ENCODE measurements at places on chromosomes 2 and 18. TPM values are rescaled to one million over a fixed set of nuclear protein-coding genes. Genes with fewer than 3 reads are reported as not detected.
A peak's percentile ranks its signal among the peaks of the same experiment; 100 is the strongest.

- no peak overlapping the region for H3K4me3 ChIP-seq
- no peaks in the 10 kb centered on the region for H3K36me3 ChIP-seq
- H3K27ac ChIP-seq = no peak overlapping the region
- no peak for DNase-seq
- H3K27me3 ChIP-seq = no peaks in the 10 kb centered on the region
- H3K4me1 ChIP-seq = no peaks in the 10 kb centered on the region
Observed at GRCh38 chr2:150075831-150076230, 411.6 kb downstream of the RND3 start.

GRCh38 chr2:237064203-237065070 lies 21.3 kb upstream of the COPS8 start:
- no peak for DNase-seq
- no peaks in the 10 kb centered on the region for H3K36me3 ChIP-seq
- no peaks in the 10 kb centered on the region for H3K4me1 ChIP-seq
- no peaks in the 10 kb centered on the region for H3K27me3 ChIP-seq
- no peak overlapping the region for H3K4me3 ChIP-seq

DNA sequence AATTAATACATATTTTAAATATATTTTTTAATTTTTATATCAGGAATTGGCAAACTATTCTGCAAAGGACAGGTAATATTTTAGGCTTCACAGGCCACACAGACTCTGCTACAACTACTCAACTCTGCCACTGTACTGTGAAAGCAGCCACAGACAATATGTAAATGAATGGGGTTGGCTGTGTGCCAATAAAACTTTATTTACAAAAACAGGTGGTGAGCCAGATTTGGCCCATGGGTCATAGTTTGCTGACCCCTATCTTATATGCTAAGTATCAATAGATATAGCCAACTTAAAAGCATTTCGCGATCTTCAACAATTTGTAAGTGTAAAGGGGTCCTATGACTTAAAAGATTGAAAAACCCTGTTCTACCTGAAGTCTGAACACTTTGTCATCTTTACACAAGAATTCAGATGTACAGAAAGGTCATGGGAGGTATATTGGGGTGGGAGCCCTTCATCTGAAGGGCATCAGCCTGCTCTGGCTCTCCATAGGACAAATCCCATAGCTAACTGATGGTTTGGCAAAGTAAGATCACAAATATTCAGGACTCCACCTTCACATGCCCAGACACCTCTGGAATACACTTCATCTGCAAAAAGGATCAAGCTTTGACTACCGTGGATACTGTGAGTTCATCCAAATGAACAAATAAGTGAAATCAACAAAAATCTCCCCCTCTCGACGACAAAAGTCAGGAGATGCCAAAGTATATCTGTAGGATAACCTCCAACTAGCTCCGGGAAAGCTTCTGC lies 65.9 kb downstream of the C1D start:
- no peaks in the 10 kb centered on the region for H3K36me3 ChIP-seq
- H3K27me3 ChIP-seq = no peaks in the 10 kb centered on the region
- no peak for DNase-seq
- H3K27ac ChIP-seq = no peak overlapping the region
- H3K4me3 ChIP-seq = no peak overlapping the region
- H3K4me1 ChIP-seq = no peaks in the 10 kb centered on the region

DNA sequence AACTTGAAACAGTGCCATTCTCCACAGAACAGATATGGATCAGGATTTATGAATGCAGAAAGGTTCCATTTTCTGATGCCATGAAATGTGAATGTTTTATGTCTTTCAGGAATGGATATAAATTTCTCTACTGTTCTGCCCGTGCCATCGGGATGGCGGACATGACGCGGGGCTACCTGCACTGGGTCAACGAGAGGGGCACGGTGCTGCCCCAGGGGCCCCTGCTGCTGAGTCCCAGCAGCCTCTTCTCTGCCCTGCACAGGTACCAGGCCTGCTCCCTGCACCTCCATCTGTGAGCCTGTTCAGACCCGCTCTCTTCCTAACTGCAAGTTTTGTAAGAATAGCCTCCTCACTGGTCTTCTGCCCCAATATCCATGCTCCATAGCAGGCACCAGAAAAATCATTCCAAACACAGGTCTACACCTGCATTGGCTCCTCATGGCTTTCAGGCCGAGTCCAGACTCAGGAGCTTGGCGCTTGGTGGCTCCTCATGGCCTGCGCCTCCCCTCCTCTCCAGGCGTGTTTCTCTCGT lies 68.6 kb downstream of the LPIN1 start:
- H3K27me3 ChIP-seq = no peaks in the 10 kb centered on the region
- DNase-seq = peak; percentile 51
- H3K36me3 ChIP-seq = peaks cover 53% of the 10 kb centered on the region
- H3K27ac ChIP-seq = no peak overlapping the region

GRCh38 chr2:10900216-10901109 lies 11.3 kb upstream of the KCNF1 start:
- no peak overlapping the region for H3K27ac ChIP-seq
- DNase-seq = no peak
- H3K4me1 ChIP-seq = no peaks in the 10 kb centered on the region

DNA sequence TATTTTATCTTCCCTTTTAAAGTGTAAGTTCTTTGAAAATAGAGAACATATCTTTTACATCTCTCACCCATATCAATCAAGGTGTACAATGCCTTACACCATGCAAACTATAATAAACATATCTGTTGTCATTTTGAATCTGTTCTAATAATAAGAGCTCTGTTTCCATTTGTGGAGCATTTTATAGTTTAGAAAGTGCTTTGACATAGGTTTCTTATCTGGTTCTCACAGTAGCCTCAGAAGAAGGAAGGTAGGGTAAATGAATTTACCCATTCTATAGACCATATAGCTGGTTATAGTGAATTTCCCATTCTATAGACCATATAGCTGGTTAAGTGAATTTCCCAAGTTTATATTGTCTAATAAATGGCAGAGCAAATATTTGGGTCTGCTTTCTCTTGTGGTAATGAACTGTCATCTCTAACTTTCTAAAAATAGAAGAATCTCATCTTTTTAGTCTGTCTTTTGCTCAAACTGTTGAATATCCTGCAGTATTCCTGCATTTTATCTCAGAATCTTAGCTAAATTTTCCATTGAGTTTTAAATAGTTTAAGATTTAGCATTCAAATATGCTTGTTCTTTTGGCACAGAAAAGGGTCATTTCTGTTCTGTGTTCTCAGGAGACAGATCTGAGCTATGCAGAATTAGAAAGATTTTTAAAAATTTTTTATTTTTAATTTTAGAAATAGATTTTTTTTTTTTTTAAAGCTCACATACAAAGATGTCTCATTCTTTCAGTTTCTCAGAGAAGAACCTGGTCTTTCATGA lies 80.7 kb upstream of the STON1 start:
- H3K4me3 ChIP-seq = no peak overlapping the region
- DNase-seq = no peak
- no peaks in the 10 kb centered on the region for H3K27me3 ChIP-seq
- H3K27ac ChIP-seq = peak overlapping the region; percentile 12
- H3K4me1 ChIP-seq = peaks cover 17% of the 10 kb centered on the region
- H3K36me3 ChIP-seq = no peaks in the 10 kb centered on the region

DNA sequence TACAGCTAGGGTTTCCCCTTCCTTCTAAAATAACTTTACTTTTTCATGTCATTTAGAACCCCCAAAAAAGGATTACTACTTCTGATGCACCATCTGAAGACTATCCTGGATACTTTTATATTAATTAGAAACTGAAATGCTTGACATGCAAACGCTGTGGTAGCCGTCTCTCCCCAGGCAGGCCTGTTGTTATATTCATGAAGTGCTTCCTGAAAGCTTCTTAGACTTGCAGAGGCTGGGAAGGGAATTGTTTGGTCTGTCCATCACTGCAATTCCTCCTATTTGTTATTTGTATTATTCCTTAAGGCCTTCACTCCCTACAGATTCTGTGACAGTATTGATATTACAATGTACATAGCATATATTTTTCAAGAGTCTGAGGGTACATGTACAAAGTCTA lies 370.2 kb downstream of the NRXN1 start:
- H3K4me1 ChIP-seq = no peaks in the 10 kb centered on the region
- no peaks in the 10 kb centered on the region for H3K36me3 ChIP-seq
- no peaks in the 10 kb centered on the region for H3K27me3 ChIP-seq
- no peak overlapping the region for H3K4me3 ChIP-seq
- DNase-seq = no peak

DNA sequence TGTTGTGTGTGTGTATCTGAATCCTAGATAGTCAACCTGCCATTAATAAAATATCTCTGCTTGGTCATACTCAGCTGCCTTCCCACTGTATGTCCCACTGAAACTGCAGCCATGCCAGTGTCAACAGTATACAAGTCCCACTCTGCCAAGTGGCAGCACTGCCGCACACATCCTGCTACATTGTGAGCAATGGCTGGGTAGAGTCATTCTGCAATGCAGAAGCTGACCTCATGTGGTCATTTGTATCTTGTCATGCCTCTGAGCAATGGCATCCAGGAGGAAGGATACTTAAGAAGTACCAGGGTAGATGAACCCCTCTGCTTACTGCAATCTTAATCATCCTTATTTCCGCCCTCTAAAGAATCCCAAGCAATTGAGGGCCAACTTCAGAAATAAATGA lies 302.2 kb upstream of the DDX18 start:
- no peaks in the 10 kb centered on the region for H3K27me3 ChIP-seq
- H3K4me1 ChIP-seq = no peaks in the 10 kb centered on the region
- H3K36me3 ChIP-seq = no peaks in the 10 kb centered on the region

Gene UGT1A1
- 1.4 TPM for total RNA-seq

GRCh38 chr2:100744589-100744988 lies 75.3 kb upstream of the NPAS2 start:
- no peaks in the 10 kb centered on the region for H3K4me1 ChIP-seq
- no peaks in the 10 kb centered on the region for H3K36me3 ChIP-seq
- H3K4me3 ChIP-seq = no peak overlapping the region
- no peaks in the 10 kb centered on the region for H3K27me3 ChIP-seq

GRCh38 chr2:43127208-43127940 lies 99.0 kb downstream of the ZFP36L2 start:
- no peak overlapping the region for H3K4me3 ChIP-seq
- peaks cover 58% of the 10 kb centered on the region for H3K4me1 ChIP-seq
- H3K27ac ChIP-seq = peak overlapping the region; percentile 79
- H3K27me3 ChIP-seq = no peaks in the 10 kb centered on the region
- H3K36me3 ChIP-seq = no peaks in the 10 kb centered on the region

- no peak overlapping the region for H3K27ac ChIP-seq
- no peak for DNase-seq
- peaks cover 4% of the 10 kb centered on the region for H3K4me1 ChIP-seq
- H3K4me3 ChIP-seq = no peak overlapping the region
Observed at GRCh38 chr2:66982766-66983165, 414.4 kb upstream of the ETAA1 start.

DNA sequence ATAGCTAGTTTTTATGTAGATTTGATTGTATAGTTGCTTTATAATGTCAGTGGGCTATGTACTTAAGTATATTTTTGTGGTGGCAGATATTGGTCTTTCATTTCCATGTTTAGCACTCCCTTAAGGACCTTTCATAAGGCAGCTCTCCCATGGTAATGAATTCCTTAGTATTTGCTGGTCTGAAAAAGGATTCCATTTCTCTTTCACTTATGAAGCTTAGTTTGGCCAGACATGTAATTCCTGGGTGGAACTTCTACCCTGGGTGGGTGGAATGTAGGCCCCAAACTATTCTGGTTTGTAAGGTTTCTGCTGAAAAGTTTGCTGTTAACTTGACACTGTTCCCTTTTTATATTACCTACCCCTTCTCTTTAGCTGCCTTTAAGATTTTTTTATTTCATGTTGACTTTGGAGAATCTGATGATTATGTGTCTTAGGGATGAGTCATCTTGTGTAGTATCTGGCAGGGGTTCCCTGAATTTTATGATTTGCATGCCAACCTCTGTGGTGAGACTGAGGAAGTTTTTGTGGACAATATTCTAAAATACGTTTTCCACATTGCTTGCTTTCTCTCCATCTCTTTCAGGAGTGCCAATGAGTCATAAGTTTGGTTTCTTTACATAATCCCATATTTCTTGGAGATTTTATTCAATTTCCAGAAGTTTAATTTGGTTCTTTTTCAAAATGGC lies 65.4 kb upstream of the VRK2 start:
- H3K27me3 ChIP-seq = no peaks in the 10 kb centered on the region
- no peak for DNase-seq
- no peak overlapping the region for H3K4me3 ChIP-seq
- no peak overlapping the region for H3K27ac ChIP-seq
- H3K36me3 ChIP-seq = no peaks in the 10 kb centered on the region

DNA sequence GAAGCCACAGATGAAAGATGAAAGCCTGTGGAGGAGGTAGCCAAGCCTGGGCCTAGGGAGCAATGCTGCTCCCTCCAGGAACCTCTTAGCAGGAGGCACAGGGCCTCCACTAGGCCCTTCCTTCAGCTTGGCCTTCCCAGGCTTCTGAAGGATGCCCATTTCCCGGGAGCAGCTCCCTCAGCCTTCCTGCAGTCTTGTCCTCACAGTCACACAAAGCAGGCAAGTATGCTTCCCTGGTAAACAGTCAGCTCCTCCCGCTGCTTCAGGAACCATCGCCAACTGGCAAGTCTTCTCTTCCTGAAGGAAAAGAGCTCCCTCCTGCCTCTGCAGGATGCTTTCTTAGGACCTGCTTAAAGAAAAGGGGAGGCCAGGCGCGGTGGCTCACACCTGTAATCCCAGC lies 53.2 kb downstream of the SMAD7 start:
- no peaks in the 10 kb centered on the region for H3K36me3 ChIP-seq
- no peak for DNase-seq
- H3K27ac ChIP-seq = peak overlapping the region; percentile 25
- peaks cover 31% of the 10 kb centered on the region for H3K4me1 ChIP-seq

DNA sequence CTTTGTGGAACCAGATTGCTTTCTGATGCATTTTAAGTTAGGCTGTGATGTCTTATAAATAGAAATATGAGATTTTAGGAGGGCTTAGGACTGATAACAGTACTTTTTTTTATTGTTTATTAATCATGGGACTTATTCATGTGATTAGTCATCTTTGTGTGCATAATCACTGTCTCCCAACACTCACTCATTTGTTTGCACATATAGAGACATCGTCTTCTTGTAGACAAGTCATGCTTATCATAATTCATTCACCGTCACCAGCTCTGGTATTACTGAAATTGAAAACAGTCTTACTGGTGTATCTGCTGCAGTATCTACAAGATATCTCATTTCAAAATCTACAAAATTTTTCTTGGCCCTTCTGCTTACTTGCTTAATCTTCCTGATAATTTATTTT lies 45.8 kb downstream of the WDR7 start:
- no peak overlapping the region for H3K4me3 ChIP-seq
- H3K4me1 ChIP-seq = no peaks in the 10 kb centered on the region
- no peak for DNase-seq
- H3K36me3 ChIP-seq = peaks cover 10% of the 10 kb centered on the region
- H3K27me3 ChIP-seq = no peaks in the 10 kb centered on the region

Gene CDKL4
- total RNA-seq = 1.8 TPM
